ENCODE measurements at places on chromosomes 1 and 21. TPM values are rescaled to one million over a fixed set of nuclear protein-coding genes. Genes with fewer than 3 reads are reported as not detected.
A peak's percentile ranks its signal among the peaks of the same experiment; 100 is the strongest.

DNA sequence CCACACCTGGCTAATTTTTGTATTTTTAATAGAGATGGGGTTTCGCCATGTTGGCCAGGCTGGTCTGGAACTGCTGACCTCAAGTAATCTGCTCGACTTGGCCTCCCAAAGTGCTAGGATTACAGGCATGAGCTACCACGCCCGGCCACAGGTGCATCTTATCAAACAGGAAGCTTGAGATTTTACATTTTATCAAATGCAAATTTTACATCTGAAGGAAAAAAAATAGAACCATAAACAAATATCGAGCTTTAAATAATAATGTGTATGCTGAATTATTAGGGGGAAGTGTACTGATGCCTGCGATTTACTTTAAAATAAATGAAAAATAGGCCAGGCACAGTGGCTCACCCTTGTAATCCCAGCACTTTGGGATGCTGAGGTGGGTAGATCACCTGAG is 16.6 kb upstream of the BRWD1 start:
- no peaks in the 10 kb centered on the region for H3K4me1 ChIP-seq
- no peak overlapping the region for H3K27ac ChIP-seq
- no peak for DNase-seq
- H3K36me3 ChIP-seq: no peaks in the 10 kb centered on the region

DNA sequence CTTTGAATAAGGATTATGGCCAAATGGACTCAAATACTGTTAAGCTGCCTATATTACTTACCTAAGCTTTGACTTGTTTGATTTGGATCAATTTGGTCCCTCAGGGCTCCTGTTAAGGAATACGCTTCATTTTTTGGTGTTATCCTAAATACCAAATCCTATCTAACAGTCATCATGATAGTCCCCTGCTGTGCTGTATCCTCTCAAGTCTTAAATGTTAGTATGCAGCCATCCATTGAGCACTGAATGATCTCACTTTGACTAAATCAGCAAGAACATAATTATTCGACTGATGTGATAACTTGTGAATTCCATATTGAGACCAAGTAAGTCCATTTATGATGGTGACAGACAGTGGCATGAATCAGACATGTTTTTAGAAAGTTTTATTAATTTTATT is 53.1 kb upstream of the ATF3 start:
- H3K4me1 ChIP-seq: peaks cover 7% of the 10 kb centered on the region
- H3K36me3 ChIP-seq: no peaks in the 10 kb centered on the region
- no peak overlapping the region for H3K4me3 ChIP-seq
- peaks cover 5% of the 10 kb centered on the region for H3K27me3 ChIP-seq

DNA sequence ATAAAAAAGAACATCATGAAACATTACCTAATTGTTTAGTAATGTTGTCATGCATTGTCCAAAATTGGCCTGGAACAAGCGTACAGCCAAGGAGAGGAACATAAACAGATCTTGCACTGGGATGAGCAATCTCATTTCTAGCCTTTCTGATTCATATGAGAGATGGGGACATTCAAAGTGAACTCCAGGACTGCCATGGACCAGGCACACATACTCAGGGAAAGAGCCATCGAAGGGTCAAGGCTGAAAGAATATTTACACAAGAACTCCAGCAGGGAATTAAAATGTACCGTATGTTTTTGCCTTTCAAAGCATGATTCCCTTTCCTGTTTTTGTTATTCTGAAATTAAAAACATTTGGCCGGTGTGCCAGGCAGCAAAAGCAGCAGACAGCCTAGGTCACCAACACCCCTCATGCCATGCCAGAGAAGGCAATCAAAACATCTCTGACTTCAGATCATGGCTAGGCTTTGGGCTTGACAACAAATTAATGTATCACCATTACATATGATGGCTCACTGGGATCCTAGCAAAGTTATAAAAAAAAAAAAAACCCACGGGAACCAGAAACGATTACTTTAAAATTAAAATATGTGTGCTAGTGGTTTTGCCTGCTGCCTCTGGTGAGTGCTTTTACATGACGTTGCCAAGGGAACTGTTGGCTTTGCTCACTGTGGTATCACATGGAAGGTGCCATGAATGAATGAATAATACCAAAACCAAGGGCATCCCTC is 159.8 kb downstream of the TGFBR3 start:
- H3K4me3 ChIP-seq: no peak overlapping the region
- no peak for DNase-seq
- no peak overlapping the region for H3K27ac ChIP-seq
- peaks cover 38% of the 10 kb centered on the region for H3K36me3 ChIP-seq
- peaks cover 4% of the 10 kb centered on the region for H3K4me1 ChIP-seq
- no peaks in the 10 kb centered on the region for H3K27me3 ChIP-seq

DNA sequence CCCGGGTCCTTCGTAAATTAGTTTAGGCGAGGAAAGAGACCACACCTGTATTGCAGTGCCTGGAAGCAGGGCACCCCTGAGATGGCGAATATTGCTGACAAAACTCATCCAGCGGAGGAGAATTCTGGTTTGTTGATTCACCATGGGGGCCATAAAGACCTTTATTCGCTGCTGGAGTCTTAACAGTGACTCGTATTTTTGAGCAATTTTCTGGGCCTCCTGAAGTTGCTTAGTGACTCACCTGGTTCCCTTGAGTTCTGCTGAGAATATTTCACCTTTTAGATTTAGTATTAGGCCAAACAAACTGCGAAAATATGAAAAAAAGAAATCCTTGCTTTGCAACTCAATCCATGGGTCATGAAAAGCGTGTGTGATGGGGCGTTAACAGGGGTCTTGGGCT is 20.6 kb upstream of the H6PD start:
- H3K27ac ChIP-seq: no peak overlapping the region
- peaks cover 25% of the 10 kb centered on the region for H3K27me3 ChIP-seq
- H3K4me1 ChIP-seq: no peaks in the 10 kb centered on the region
- no peak overlapping the region for H3K4me3 ChIP-seq
- no peak for DNase-seq

- no peaks in the 10 kb centered on the region for H3K4me1 ChIP-seq
- no peaks in the 10 kb centered on the region for H3K36me3 ChIP-seq
- no peak for DNase-seq
- no peaks in the 10 kb centered on the region for H3K27me3 ChIP-seq
- H3K4me3 ChIP-seq: no peak overlapping the region
Measured at GRCh38 chr1:60573121-60573520, 499.6 kb upstream of the C1orf87 start.

DNA sequence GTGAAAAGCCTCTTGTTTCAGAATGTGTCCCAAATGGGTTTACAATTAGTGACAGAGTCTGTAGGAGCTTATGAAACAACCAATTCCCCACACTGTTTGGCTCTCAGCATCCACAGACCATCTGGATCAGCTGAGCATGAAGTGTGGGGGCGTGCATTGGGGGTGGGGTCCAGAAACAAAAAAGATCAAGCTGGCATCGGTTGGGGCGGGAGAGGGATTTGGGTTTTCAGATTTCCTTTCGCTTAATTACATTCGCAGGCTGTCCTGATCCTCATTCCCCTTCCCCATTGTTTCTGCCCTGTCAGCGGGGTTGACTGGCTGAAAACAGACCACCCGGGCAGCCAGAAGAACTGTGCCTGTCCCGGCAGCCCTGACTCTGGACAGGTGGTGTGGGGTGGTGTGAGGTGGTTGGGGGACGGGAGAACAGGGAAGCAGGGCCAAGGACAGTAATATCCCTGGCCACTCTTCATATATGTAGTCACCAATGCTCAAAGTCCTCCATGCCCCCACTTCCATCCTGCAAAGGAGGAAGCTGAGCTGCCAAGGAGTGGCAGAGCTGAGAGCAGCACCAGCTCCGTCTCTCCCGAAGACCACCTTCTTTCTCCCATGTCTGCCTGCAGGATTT is 92.0 kb downstream of the IER5 start:
- peaks cover 13% of the 10 kb centered on the region for H3K4me1 ChIP-seq
- no peaks in the 10 kb centered on the region for H3K36me3 ChIP-seq
- no peak overlapping the region for H3K4me3 ChIP-seq
- peaks cover 2% of the 10 kb centered on the region for H3K27me3 ChIP-seq
- no peak for DNase-seq

PLCH2 gene
- 32.8 TPM for total RNA-seq

DNA sequence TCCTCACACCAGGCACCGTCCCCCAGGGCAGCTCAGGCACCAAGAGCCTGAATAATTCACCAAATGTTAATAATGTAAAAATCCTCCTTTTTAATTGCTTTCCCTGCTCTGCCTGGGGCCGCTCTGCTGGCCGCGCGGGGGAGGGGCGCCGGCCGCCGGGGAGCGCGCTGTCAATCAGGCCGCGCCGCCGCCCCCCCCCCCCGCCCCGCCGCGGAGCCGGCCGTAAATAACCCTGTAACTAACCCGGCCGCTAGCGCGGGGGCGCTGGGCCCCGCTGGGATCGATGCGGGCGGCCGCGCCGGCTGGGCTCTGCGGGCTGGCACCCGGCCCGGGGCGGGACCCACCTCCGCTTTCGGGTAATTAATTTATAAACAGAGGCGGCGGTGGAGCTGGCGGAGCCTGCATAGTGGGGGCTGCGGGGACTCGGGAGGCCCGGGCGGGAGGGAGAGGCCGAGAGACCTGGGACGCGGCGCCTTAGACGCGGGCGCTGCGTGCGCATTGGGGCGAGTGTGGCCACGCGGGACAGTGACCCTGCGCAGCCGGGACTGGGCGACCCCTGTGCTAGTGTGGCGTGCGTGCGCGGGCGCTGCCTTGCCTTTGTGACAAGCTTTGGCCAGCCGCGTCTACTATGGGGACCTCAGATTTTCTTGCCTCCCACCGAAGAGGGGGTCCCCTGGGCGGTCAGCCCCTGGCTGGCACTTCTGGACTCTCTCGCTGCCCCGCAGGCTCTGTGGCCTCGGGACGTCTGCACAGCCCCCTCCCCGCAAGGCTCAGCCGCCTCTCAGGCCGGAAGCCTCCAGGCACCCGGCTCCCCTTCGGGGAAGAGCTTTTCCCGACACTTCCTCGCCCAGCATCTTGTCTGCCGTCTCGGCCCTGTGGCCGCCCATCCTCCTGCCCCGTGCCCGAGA is 16.6 kb downstream of the SAMD11 start:
- H3K36me3 ChIP-seq: peaks cover 2% of the 10 kb centered on the region
- DNase-seq: no peak
- no peak overlapping the region for H3K27ac ChIP-seq
- no peaks in the 10 kb centered on the region for H3K27me3 ChIP-seq
- H3K4me3 ChIP-seq: peak overlapping the region; percentile 16
- H3K4me1 ChIP-seq: peaks cover 11% of the 10 kb centered on the region

DNA sequence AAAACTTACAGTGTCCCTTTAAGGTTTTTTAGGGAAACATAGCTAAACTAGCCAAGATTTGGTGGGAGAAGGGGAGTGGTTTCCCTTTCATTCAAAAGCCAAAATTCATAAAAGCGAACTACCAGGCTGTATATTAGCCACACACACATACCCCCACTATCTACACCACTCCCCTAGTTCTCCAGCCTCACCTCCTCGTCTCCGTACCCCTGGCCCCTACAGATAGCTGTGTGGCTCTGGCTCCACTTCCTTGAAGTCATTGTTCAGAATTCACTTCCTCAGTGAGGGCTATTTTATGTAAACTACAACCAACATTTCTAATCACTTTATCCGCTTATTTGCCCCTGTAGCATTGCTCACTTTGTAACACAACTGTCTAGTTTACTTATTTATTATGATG is 5.3 kb upstream of the DPH5 start:
- H3K4me1 ChIP-seq: peaks cover 41% of the 10 kb centered on the region
- H3K4me3 ChIP-seq: no peak overlapping the region
- H3K27me3 ChIP-seq: no peaks in the 10 kb centered on the region
- H3K36me3 ChIP-seq: no peaks in the 10 kb centered on the region

- H3K36me3 ChIP-seq: no peaks in the 10 kb centered on the region
- no peak overlapping the region for H3K4me3 ChIP-seq
- H3K4me1 ChIP-seq: peaks cover 2% of the 10 kb centered on the region
- DNase-seq: no peak
- no peak overlapping the region for H3K27ac ChIP-seq
Measured at GRCh38 chr1:248926401-248927182, 20.6 kb downstream of the PGBD2 start.

PLD5 gene
- not detected for total RNA-seq

SPATA46 gene
- not detected for total RNA-seq

GRCh38 chr1:30378991-30379581 is 344.3 kb downstream of the MATN1 start:
- no peak overlapping the region for H3K4me3 ChIP-seq
- H3K27me3 ChIP-seq: peaks cover 43% of the 10 kb centered on the region
- DNase-seq: no peak
- no peak overlapping the region for H3K27ac ChIP-seq

DNA sequence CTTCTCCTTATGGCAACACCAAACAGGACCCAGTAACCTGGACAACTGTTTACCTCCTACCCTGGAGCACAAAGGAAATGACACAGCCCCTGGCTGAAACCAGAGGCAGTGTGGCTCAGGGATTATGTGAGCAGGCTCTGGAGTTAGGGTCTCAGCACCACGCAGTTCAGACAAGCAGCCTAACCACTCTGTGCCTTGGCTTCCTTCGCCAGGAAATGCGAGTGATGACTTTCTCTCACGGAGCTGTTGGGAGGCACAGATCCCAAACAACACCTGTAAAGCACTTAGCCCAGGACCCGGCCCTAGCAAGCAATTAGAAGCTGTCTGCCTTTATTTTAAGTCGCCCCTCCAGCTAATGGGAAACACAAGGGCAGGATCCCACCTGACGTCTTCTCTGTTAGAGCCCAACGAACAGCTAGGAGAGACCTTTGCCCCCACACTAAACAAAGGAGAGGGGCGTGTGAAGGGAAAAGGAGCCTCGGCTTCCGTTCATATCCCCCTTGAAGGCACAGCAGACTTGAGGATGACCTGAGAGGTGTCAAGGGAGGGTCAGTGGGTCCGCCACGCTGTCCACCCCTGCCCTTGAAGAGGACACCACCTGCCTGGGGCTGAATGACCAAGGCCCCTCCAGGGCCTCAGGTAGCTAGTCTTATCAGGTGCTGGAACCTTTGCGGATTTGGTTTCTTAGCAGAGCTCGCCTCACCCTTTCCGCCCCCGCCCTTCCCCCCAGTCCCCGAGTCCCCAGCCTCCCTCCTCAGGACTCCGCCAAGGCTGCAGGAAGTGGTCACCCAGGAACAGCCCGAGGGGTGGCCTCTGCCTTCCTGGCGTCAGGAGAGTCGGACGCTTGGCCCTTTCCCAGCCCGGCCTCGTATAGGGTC is 860 bp downstream of the TMEM63A start:
- peak overlapping the region; percentile 80 for H3K27ac ChIP-seq
- peak overlapping the region; percentile 100 for H3K4me3 ChIP-seq
- H3K27me3 ChIP-seq: no peaks in the 10 kb centered on the region
- peaks cover 40% of the 10 kb centered on the region for H3K4me1 ChIP-seq
- peaks cover under 1% of the 10 kb centered on the region for H3K36me3 ChIP-seq

DNA sequence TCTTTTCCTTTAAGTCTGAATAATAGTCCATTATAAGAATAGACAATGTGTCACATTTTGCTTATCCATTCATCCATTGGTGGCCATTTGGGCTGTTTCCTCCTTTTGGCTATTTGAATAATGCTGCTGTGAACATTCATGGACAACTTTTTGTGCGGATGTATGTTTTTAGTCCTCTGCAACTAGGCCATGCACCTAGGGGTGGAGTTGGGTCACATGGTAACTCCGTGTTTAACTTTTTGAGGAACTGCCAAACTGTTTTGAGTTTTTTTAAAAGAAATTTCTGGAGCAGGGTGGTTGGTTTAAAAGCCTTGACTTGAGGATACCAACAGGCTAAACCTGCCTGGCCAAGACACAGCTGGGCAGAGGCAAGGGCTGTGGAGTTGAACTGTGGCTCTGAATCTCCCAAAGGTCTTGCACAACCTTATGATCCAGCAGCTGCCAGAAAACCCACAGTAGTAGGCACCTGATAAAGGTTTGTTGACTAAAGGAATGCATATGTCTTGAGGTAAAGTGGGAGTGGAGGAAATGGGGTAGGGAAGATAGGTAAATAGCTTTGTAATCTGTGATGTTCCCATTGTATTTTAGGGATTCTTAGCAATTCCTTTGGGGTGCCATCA is 5.6 kb upstream of the RPTN start:
- H3K27me3 ChIP-seq: no peaks in the 10 kb centered on the region
- no peak overlapping the region for H3K4me3 ChIP-seq
- DNase-seq: no peak
- H3K4me1 ChIP-seq: no peaks in the 10 kb centered on the region
- no peaks in the 10 kb centered on the region for H3K36me3 ChIP-seq
- H3K27ac ChIP-seq: no peak overlapping the region

Measured in T-cell (primary cell).